CD4-positive, alpha-beta T cell (primary cell): ENCODE measurements at places on chromosomes 11 and 22.

GRCh38 chr22:30863081-30863833 is 105.3 kb downstream of the MORC2 start:
- DNase-seq, result no peak

- DNase-seq, result no peak
These were observed 833.8 kb downstream of the TBC1D22A start for GRCh38 chr22:47596176-47596690.

DNA sequence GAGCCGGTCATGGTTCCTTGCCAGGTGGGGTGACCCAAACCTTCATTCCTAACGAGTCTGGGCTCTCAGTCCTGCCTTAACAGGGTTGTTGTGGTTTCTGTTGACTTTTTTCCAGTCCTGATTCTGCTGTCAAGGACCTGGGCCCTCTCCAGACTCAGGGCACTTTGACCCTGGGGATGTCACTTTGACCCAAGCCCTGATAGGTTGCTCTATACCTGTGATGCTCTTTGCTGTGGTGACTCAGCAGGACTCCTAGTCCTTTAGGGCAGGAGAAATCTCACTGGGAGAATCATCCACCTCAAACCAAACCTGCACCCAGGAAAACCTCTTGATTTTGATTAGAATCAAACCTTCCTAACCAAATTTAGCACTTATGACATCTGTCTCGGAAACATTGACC is 20.5 kb upstream of the MPPED1 start:
- no peak for DNase-seq

DNA sequence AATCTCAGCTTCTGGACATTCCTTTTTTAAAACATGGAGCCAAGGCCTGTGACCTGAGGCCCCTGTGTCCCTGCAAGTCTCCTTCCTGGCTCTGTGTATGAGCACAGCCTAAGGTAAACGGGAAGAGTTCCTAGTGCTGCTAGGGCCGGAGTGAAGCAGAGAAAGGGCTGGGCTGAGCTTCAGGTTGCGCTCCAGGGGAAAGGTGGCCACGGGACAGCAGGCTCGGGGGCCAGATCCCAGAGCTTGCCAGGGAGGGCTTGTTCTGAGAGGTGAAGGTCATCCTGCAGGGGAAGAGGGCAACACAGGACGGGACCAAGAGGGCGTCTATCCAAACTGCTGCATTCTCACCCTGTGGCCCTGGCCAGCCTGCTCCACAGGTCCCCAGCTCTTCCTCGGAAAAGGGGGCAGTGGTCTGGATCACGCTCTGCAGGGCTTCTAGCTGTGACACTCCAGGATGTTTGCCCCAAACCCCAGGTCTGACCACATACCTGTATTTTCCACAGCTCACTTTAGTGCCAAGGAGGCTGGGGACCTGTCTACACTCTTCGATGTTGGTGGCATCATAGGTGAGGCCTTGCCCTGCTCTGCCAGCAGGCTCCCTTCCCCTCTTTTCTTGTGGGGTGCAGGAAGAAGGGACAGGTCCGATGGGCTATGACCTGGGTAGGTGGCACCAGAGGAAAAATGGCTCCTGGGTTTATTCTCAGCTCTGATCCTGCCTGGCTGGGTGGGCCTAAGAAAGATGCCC is 20.4 kb downstream of the SLC37A2 start:
- no peak for DNase-seq

DNA sequence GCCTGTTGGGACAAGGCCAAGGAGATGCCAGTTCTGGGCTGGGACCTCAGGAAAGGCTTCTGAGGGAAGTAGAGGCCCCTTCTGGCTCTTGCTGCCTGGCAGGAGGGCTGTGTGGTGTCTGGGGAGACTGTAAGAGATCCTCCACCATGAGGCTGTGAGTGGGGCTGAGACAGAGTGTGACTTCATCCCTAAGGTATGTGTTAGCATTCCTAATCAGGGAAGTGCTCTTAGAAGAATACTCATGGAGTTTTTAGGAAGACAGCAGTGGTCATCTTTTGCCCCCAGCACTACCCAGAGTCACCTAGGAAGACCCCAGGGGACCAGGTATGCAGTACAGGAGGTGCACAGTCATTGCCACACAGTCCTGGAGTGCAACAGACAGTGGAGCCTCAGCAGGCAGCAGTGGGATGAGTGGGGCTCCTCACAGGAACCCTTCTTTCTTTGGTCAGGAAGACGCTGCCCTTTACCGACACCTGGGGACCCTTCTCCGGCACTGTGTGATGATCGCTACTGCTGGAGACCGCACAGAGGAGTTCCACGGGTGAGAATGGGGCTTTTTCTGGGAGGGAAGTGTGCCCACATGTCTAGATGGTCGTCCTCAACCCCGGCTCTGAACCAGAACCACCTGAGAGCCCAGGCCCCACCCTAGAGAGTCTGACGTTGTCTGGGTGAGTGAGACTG is 2.8 kb downstream of the RIC8A start:
- no peak for DNase-seq
